ENCODE measurements at places on chromosomes 1 and 21. TPM values are rescaled to one million over a fixed set of nuclear protein-coding genes. Genes with fewer than 3 reads are reported as not detected.

Gene MAP3K6
- polyA plus RNA-seq: 16.5 TPM

Gene ANKRD35
- 0.58 TPM for polyA plus RNA-seq

Gene CLDN8
- polyA plus RNA-seq: not detected

Gene EXO1
- polyA plus RNA-seq: 0.06 TPM

Gene CTXND2
- not detected for polyA plus RNA-seq

Gene FCRL2
- 0.29 TPM for polyA plus RNA-seq

Gene PLA2G4A
- 2.6 TPM for polyA plus RNA-seq

Gene NBPF6
- not detected for polyA plus RNA-seq

Gene CLEC20A
- not detected for polyA plus RNA-seq

Gene SIKE1
- polyA plus RNA-seq: 21.2 TPM

Gene AMY1B
- 0.30 TPM for polyA plus RNA-seq

Gene CELA3A
- polyA plus RNA-seq: 5.3 TPM

Gene C1orf87
- polyA plus RNA-seq: not detected

Gene CD84
- polyA plus RNA-seq: 1.4 TPM

Gene IQCC
- polyA plus RNA-seq: 0.79 TPM

Gene LRRN2
- 0.38 TPM for polyA plus RNA-seq

Gene PMF1
- 55.4 TPM for polyA plus RNA-seq

Gene TRIM62
- 1.8 TPM for polyA plus RNA-seq

Gene PRMT2
- polyA plus RNA-seq: 99.8 TPM

Gene RCSD1
- polyA plus RNA-seq: 6.7 TPM

Gene KCNC4
- 3.7 TPM for polyA plus RNA-seq

Gene ITLN2
- 0.37 TPM for polyA plus RNA-seq

Gene TCP10L
- 0.40 TPM for polyA plus RNA-seq

Gene C1orf52
- 17.9 TPM for polyA plus RNA-seq

Gene KCNE2
- 0.56 TPM for polyA plus RNA-seq

Gene ST6GALNAC5
- polyA plus RNA-seq: 0.29 TPM

Gene AADACL3
- not detected for polyA plus RNA-seq

Gene ATP6V1G3
- polyA plus RNA-seq: not detected

Gene CACNA1S
- polyA plus RNA-seq: not detected

Gene PRAMEF6
- not detected for polyA plus RNA-seq

Gene NBPF11
- 4.1 TPM for polyA plus RNA-seq

Gene ERICH3
- not detected for polyA plus RNA-seq

Gene SRSF11
- polyA plus RNA-seq: 62.9 TPM

Gene RNU1-4
- not detected for polyA plus RNA-seq

Gene LEMD1
- polyA plus RNA-seq: 0.22 TPM

Gene PEX11B
- polyA plus RNA-seq: 15.1 TPM

Gene NOL9
- polyA plus RNA-seq: 5.2 TPM

Gene SH2D5
- polyA plus RNA-seq: 0.39 TPM

Gene PAX7
- polyA plus RNA-seq: not detected

Gene DCDC2B
- polyA plus RNA-seq: not detected

Gene OR2T11
- not detected for polyA plus RNA-seq
